ENCODE measurements at places on chromosomes 1 and 21.

DNA sequence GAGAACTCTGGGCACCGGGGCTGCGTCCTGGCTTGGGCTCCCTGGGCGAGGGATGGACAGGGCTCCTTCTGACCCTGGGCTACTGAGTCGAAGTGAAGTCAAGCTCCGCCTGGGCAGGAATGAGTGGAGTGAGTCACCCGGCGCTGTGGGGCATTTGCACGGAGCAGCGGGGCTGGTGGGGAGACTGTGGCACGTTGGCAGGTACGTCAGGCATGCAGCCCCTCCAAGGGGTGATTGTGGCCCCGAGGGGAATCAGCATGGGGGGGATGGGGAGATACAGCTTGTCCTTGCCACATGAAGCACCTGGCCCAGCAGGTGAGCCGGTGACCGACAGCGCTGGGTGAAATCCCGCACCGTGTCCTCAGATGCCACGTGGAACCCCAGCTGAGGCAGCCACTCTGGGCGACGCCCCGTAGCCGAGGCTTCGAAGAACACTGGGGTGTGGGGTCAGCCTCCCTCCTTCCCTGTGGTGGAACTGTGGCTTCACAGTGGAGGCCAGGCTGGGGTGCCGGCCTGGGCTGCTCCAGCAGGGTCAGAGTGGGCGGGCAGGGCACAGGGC lies 62.3 kb downstream of the COL18A1 start:
- no peak for DNase-seq

DNA sequence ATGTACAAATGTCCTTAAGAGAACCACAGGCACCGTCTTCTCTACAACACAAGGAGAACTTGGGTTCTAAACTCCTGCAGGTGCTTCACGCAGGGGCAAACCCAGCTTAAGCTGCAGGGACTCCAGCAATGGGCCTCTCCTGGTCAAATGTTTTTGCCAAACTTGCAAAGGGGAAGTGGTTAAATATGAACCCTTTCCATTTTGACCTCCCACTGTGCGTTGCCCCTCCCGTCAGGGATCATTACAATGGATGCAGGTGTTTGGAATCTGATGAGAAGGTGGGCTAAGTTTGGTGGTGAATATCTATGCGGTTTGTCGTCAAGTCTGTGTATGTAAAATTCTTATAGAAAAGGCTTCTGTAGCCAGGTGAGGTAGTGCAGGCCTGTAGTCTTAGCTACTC lies 29.1 kb upstream of the SLC25A33 start:
- no peak for DNase-seq

- no peak for DNase-seq
Observed at GRCh38 chr1:185860311-185860710, 126.1 kb downstream of the HMCN1 start.

DNA sequence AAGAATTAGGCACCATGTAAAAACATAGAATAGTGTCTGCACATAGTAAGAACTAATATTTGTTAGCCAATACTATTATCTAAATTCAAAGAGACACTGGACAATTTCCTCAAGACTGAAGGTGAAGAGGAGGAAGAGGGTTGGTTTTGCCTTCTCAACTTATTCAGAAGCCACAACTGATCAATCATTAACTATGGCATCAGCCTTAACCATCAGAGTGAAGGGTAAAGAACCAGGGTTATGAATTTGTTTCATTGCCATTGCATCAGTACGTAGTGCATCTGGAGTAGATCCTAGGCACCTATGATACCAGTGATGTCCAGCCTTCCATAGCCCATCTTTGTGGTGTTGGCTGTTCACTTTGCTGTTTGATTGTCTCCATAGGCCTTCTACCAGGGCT lies 421.7 kb upstream of the DEPDC1 start:
- DNase-seq = no peak

DNA sequence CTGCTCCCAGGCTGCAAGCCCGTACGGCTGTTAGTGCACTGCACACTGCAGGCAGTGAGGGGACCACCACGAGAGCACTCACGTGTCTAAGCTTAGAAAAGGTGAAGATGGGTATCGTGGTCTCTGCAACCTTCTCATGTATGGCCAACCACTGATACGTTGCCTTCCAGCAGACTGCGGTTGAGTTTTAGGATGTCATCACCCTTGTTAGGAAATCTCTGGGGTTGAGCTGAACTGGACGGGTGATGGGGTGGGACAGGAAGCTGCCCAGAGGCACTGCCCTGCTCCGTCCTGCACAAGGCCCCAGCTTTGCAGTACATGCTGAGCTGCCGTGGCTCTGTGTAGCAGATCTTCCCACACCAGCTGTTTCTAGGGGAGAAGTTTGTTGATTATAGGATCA lies 43.3 kb downstream of the FAAP20 start:
- DNase-seq = no peak

DNA sequence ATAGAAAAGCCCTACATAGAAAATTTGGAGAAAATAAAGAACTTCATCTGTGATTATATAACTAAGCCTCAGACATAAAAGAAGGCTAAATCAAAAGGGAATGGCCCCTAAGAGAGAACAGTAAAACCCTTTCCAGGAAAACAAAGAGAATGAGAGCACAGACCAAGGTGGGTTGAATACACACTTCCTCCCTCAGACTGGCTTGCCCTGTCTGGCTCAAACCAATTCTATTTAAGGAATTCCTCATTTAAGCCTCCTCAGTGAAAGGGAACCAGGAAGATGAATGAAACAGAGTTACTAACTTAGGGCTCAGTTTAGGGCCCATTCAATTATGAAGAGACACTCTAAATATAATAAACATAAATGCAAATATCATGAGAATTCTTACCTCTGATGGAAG lies 10.6 kb upstream of the SYT14 start:
- no peak for DNase-seq

DNA sequence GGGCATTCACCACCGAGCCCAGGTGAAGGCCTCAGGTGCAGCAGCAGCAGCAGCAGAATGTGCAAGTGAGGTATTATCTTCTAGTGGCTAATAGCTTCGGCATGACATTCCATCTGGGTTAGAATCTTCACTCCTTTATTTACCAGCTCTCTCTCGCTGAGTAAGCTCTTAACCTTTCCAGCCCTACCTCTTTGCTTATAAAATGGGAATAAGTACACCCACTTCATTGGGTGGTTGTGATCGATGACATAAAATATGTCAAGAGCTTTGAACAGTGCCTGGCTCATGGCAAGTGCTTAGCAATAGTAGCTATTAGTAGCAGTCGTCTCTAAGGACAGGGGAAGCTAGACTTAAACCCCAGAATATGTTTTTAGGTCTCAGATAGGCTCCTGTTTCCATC lies 149.5 kb downstream of the NOS1AP start:
- no peak for DNase-seq

DNA sequence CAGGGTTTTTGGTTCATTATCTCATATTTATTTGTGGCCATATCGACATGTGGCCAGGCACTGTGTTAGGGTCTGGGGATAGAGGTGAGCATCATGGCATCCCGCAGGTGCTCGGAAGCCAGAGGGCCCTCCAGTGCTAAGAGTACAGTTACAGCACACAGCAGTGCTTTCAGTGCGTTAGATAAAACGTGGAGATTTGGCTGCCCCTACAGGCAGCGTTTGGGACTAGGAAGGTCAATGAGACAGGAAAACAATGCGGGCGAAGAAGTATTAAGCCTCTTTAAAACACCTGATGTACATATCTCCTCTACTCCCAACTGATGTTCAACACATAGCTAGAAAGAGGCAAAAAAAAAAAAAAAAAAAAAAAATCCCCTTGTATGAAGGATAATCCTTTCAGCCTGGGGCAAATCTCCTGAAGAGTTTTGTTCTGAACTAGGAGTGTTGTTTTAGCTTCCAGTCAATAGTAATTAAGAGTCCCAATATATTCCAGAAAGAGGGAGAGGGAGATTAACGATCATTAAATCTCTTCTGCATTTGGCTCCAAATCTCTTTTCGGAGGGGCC lies 80.1 kb downstream of the CAPZB start:
- DNase-seq = no peak

GRCh38 chr1:171367436-171367835 lies 53.5 kb downstream of the FMO4 start:
- DNase-seq = no peak

GRCh38 chr1:77906019-77906545 lies 17.7 kb downstream of the NEXN start:
- DNase-seq = no peak

- DNase-seq = no peak
Observed at GRCh38 chr21:40616377-40616704, 230.6 kb downstream of the DSCAM start.

DNA sequence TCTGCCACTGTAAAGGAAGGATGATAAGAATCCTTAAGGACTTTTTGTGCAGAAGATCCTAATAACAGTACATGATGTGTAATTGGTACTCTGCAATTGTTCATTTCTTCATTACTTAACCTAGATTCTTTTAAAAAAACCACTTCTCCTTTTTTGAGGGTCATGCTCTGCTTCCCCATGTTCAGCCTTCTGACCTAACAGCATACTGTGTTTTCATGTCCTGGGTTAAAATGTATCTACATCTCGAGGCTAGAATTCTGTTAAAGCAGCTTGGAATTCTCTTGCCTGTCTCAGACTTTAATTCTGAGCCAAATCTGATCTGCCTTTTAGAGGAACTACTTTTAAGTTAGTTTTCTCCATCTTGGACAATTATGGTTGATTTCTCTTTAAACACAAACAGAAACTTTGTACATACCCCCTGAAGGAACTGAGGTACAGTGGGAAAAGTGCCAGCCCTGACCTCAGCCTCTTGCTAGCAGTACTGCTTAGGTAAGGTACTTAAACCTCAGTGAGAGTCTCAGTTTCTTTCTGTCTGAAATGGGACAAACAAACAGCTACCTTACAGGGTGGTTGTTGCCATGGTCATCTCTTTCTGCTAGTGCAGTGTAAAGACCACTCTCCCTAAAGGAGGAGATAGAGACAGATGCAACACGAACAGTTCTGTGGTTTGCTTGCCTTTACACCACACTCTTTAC lies 103.2 kb upstream of the DYNLT5 start:
- DNase-seq = peak; percentile 72

GRCh38 chr1:74392840-74393239 lies 119.6 kb downstream of the LRRC53 start:
- DNase-seq = no peak

DNA sequence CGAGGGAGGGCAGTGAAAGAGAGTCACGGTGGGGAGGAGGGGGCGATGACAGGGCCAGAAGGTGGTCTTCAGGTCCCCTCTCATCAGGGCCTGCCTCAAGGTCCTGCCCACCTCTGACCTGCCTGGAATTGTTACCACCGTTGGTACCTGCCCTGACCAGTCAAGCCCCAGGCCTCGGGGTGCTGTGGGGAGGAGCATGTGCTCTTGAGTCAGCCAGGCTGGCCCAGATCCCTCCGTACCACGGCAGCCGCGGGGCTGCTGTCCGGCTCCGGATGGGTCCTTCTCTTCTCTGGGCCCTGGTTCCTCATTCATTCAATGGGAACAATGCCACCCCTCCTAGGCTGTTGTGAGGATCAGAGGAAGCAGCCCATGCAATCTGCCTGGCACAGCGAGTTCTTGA lies 22.0 kb downstream of the SERINC2 start:
- DNase-seq = no peak

DNA sequence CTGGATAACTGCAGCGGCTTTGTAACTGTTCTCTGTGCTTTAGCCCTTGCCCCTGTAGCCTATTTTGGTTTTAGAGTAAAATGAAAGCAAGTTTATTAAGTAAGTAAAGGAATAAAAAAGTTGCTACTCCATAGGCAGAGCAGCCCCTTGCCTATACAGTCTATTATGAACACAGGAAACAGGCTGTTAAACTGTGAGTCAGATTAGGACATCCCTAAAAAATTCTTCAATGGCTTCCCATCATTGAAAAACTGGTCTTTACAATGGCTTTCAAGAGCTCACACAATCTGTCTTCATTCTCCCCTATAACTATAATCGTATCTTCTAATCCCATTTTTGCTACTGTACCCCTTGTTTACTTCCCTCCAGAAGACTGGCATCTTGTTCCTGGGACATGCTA lies 43.0 kb downstream of the ATG4C start:
- DNase-seq = no peak

- DNase-seq = peak; percentile 43
Observed at GRCh38 chr1:10431070-10431730, 967 bp downstream of the CENPS start.

GRCh38 chr1:233744779-233745513 lies 131.0 kb downstream of the KCNK1 start:
- DNase-seq = no peak

DNA sequence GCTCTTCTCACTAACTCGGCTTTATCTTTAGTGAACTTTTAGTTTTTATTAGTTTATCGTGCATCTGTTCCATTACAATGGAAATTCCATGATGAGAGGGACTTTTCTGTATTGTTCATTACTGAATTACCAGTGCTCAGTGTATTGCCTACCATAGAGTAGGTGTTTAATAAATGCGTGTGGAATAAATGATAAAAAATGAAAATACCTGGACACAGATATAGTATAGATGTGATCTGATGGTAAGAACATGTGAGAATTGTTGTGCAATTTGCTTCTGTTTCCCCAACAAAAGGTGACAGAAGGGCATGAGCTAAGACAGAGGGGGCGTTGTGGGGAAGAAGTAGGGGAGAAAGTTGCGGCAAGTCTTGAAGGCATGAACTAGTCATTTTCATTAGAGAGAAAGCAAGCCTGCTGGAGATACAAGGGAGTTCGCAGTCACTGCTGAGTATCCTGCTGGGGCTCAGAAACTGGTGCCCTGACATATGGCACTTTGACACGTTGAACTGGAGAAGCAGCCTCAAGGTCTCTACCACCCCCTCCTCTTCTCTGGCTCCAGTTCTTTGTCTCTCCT lies 5.6 kb upstream of the COG2 start:
- DNase-seq = no peak

GRCh38 chr21:27796106-27796505 lies 829.2 kb upstream of the ADAMTS5 start:
- no peak for DNase-seq

DNA sequence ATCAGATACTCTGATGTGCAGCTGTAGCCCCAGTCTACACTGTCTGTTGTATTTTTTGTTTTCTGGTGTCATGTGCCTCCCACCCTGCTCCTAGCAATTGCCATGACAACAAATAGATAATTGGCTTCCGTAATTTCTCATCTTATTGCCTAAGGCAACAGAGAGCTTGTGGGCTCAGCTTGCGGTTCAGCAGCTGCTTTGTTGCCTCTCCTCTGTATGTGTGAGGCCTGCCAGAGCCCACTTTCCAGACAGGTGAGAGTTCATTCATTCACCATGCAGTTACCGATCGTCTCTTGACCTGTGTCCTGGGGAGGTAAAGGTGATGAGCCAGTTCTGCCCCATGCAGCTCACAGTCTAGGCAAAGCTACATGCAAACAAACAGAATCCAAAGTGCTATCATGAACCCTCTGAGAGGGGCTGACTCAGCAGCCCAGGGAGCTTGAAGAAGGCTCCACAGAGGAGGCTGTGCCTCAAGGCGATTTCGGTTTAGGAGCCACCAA lies 11.9 kb downstream of the LGALS8 start:
- DNase-seq = peak; percentile 95

DNA sequence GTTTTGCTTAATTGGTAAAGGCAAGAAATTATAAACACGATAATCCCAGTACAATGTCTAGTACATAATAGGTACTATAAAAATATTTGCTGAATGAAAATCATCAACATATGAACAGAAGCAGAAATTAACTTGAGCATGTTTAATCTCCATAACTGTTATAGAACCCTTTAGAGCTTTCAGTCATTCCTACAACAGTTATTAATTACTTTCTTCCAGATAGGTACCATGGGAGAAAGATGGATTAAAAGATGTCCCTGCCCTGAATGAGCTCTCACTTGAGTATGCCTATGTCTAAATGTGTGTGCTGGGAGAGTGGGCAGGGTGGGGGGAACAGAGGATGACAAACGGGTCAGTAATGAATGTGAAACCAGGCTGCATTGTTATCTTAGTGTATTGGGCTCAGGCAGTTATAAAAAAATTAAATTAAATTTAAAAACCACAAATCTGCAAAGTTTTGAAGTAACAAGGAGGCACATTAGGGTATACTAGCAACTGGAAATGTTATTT lies 2.4 kb downstream of the EPS15 start:
- DNase-seq = peak; percentile 50

Measured in OCI-M1 (cell line).